ENCODE measurements at places on chromosomes 7 and 10.

DNA sequence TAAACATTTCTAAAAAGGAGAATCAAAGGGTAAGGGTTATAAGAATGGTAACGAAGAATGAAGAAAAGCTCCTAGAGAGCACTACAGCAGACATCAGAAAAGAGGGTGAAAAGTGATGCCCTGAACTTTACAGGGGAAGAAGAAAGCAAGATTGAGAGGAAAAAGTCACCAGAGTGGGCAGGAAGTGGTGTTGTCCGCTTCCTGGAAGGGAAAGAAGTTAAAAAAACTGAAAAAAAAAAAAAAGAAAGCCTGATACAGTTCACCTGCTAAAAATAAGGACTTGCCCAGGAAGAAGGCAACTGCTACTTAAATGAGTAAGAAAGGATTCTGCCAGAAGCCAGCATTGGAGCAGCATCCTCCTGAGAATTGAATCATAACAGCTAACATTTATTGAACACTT lies 330.1 kb upstream of the PHF14 start:
- no peak for DNase-seq

GRCh38 chr10:34104829-34105572 lies 710.1 kb downstream of the PARD3 start:
- no peak for DNase-seq

GRCh38 chr10:94412449-94412848 lies 10.1 kb downstream of the TBC1D12 start:
- no peak for DNase-seq

DNA sequence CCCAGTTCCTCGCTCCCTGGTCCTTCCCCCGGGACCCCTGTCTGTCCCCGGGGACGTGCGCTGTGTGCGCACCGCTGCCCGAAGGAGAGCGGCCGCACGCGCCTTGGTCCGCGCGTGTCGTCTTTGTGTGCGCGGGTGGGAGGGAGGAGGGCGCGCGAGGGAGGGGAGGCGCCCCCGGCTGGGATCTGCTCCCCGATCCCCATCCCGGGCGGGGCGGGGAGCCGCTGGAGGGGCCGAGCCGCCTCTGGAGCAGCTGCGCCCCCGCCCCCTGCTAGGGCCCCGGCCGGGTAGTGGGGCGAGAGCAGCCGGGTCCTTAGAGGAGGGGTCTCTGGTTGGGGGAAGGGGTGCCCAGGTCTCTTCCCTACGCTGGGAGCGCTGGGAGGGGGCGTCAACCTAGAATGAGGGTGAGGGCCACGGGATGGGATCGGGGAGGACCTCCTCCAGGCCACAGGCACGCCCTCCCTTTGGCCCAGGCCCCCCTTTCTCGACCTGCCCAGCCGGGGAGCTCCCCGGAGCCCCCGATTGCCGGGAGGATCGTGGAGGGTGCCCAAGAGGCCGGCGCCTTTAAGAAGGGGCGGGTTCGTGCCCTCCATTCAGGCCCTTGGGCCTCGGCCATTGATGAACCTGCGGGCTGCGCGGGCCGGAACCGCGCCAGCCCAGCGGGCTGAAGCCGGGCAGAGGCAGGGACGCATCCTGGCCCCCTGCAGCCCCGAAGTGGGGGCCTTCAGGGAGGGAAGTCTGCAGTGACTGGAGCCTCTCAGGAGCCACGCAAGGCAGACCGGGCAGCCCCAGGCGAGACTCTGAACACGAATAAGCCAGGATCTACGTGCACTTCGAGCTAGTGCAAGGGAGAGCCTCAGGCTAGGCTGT lies 678 bp downstream of the SH2B2 start:
- no peak for DNase-seq

- DNase-seq = no peak
Measured at GRCh38 chr7:139673230-139673629, 104.6 kb downstream of the HIPK2 start.

GRCh38 chr7:43458330-43459018 lies 124.4 kb upstream of the STK17A start:
- DNase-seq = no peak

DNA sequence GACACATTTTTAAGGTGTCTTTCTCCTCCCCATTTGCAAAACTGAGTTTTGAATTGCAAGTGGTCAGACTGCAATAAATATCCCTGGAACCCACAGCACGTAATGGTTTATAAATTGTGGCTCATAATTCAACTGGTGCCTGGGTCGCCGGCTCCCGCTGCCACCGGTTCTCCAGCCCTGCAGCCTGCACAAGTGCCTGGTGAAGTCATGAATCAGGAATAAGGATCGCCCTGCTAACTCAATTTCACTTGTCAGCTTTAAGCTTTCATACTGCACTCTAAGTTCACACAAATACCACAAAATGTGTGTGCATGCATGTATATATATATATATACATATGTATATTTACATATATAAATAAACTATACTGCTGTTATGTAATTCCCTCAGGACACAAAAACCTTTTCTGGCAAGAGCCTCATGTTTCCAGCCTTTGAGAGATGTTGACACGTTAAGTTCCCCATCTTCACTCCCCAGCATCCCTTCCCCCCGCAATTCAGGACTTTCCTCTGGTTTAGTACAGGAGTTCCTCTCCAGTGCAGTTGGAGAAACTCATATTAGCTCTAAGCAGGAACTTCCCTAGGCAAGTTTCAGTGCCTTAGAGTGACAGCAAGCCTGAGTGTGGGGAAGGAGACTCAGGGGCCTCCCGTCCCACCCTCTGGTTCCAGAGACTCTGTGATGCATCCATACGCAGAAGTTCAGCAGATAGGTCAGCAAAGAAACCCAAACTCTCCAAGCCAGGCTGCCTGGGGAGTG lies 129.2 kb upstream of the UNC5B start:
- DNase-seq = no peak

DNA sequence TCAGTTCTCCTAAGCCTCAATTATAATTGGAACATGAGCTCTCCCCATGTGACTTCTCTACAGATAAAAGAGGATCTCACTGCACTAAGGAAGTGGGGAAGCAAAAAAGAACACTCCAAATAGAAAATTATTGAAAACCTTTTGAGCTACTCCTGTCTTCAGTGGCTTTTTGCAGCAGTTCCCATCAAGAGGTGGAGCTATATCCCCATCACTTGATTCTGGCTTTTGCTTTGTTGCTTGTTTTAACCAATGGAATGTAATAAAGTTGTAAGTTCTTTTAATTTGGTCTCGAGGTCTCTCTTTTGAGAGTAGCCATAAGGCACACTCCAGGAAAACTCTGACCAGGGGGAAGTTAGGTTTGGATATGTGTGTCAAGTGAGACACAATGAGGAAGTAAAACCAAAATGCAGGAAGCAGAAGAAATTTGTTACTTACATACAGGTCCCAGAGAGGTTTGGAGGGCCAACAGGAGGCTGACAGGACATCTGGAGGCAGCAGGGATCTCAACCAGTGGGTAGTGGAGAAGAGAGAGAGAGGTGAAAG lies 569.4 kb downstream of the HTR7 start:
- DNase-seq = no peak

GRCh38 chr7:118793582-118793981 lies 569.1 kb downstream of the ANKRD7 start:
- no peak for DNase-seq

DNA sequence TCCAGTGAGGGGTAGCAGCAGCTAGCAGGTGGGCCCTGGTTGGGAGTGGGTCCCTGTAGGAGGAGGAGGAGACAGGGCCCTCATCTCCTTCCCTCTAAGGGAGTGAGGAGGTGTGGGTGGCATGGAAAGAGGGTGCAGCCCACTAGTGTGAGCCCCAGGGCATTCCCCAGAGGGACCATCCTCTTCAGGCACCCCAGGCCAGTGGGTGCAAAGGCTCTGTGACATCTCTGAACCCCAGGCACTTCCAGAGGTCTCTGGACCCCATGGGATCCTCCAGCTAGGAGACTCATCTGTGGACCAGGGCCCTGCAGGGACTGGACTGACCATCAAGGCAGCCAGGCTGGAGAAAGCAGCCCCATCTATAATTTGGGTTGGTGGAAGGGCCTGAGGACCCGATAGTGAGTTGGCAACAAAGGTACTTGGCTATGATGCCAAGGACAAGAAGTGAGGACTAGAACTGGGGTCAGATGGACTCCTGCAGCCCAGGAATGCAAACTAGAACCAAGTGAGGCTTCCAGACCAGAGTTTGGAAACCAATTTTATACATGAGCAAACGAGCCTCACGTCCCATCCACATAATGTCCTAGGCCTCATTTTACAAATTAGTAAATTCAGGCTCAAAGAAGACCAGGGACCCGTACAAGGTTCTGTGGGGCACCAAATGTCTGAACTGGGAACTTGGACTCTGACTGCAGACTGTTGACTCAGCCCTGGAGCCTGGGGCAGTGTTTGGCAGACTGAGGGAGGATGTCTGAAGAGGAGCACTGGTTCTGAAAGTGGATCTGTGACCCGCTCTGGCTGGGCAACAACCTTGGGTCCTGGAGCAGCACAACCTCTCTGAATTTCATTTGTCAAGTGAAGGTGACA lies 1.4 kb upstream of the VSTM4 start:
- DNase-seq = no peak

DNA sequence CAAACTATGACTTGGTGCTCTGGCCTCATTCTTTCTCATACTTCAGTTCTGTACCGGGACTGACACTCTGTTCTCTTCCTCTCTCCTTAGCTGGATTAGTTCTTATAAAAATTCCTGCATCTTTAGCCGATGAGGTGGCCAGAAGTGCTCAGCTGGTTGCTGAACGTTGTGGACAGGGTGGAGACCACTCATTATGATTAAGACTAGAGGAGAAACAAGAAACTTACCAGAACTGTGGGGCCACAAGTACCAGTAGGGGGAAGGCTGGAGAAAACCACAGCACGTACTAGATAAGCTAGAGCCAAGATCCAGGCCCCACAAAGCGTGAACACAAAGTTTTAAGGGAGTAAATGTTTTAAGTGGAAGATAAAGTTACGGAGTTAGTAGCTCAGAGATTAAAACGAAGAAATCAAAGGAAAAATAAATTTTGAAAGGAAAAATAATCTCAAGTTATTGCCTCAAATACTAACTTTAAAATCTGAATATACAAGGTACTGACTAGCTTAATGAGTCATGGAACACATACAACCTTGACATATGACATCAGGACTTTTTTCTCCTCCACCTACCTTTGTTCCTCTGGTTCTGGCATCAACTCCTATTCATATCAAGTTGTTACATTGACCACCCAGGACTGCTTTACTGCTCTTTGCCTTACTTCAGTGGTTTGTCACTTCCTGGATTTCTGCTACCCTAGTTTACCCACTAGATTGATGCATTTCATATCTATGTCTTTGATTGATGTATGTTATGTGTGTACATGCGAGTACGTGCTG lies 469.0 kb downstream of the TFEC start:
- no peak for DNase-seq

DNA sequence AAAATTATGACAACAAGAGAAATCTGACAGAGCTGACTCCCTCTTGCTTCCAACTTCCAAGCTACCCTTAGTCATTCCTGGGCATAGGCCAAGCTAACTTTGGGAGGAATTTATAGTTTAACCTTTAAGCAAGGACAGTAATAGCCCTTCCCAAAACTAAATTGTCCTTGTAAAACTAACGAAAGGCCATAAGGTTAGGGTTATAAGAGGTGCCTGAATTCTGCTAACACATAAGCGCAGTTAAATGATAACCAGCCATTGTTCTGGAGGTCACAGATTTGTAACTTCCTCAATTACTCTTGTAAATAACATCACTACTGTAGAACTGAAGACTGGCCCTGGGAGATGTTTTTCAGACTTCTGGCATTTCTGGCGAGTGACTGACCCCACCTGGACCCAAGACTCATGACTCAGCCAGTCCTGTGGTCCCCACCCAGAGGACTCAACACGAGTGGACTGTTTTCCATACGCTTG lies 481.2 kb downstream of the KCNMA1 start:
- peak; percentile 47 for DNase-seq

GRCh38 chr10:26890956-26891355 lies 30.2 kb upstream of the ABI1 start:
- DNase-seq = peak; percentile 13

GRCh38 chr10:759898-760477 lies 70.5 kb upstream of the DIP2C start:
- no peak for DNase-seq
